Foreskin keratinocyte (primary cell): ENCODE measurements at places on chromosomes 7 and 10. TPM values are rescaled to one million over a fixed set of nuclear protein-coding genes. Genes with fewer than 3 reads are reported as not detected.

Gene ZNF853
- polyA plus RNA-seq: 0.03 and 0.06 TPM in 2 replicates

DNA sequence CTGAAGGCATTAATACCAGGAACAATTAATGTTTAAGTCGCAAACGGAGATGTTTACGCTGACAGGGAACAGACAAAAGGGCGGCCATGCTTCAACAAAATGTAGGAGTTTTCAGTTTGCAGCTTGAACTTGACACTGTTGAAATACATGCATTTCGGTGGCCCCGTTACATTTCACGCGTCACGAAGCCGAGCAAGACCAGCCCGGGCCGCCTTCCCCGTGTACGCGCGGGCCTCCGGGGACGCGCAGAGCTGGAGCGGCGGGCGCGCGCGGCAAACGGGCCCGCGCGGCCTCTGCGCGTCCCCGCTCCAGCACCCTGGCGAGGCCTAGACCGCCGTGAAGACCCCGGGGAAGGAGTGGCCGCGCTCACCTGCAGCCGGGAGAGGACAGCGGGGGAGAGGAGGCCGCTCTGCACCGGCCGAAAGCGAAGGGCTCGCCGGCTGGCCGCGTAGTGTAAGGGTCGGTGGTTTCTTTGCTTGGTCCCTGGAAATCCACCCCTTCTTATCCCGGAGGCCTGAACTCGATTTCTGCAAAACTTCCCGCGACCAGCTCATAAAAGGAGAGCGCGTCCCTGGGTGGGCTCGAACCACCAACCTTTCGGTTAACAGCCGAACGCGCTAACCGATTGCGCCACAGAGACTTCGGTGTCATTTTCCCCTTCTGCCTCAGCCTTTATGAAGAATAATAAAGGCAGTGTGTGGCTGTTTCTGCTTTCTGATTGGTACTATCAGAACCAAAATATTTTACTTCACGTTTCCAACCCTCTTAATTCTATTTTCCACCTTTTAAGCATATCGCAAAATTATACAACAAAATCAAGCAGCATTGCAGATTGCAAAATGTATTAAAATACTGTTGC is 11.4 kb upstream of the EBLN1 start:
- peak; percentile 90 for DNase-seq

GRCh38 chr10:79026806-79027146 is 42.0 kb upstream of the ZMIZ1 start:
- DNase-seq: no peak

Gene LOXL4
- polyA plus RNA-seq: 0.03 and 0.06 TPM in 2 replicates

- DNase-seq: peak; percentile 97
Measured at GRCh38 chr7:95104739-95105138, 197.3 kb downstream of the PPP1R9A start.

GRCh38 chr7:142813226-142813625 is 41.6 kb upstream of the EPHB6 start:
- DNase-seq: peak; percentile 80

- DNase-seq: no peak
Measured at GRCh38 chr10:79411546-79412495, 33.6 kb downstream of the ZCCHC24 start.

- no peak for DNase-seq
Measured at GRCh38 chr7:78073609-78074382, 275.2 kb downstream of the PHTF2 start.

- DNase-seq: no peak
Measured at GRCh38 chr10:17599089-17599488, 18.1 kb downstream of the HACD1 start.

- no peak for DNase-seq
Measured at GRCh38 chr7:105399043-105399725, 10.5 kb upstream of the SRPK2 start.
